Stimulated activated CD4-positive, alpha-beta T cell treated with anti-CD3 and anti-CD28 coated beads, Interleukin-12 subunit alpha, Interleukin-12 subunit beta, amount 100 ng/mL, for 48 hours (primary cell): ENCODE measurements at places on chromosomes 7 and 10.

DNA sequence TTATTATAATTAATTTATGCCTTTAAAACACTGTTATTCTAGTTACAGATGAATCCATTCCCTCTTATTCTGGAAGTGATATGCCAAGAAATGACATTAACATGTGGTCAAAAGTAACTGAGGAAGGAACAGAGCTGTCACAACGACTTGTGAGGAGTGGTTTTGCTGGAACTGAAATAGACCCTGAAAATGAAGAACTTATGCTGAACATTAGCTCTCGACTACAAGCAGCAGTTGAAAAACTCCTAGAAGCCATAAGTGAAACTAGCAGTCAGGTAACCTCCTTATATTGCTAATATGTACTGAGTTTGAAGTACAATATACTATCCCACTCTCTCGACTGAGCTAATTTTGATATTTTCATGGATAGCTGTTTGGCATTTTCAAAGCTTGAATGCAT, 81.6 kb downstream of the CYP51A1 start:
- DNase-seq: no peak

GRCh38 chr10:49187950-49188761, at the start of gene TMEM273:
TMEM273 (minus strand) TSS chr10:49188391; CDS start chr10:49188336, 55 bp downstream.
- no peak for DNase-seq

GRCh38 chr7:54944179-54944578, 74.6 kb upstream of the EGFR start:
- no peak for DNase-seq

GRCh38 chr10:97567891-97568290, 4.7 kb upstream of the ANKRD2 start:
- no peak for DNase-seq

DNA sequence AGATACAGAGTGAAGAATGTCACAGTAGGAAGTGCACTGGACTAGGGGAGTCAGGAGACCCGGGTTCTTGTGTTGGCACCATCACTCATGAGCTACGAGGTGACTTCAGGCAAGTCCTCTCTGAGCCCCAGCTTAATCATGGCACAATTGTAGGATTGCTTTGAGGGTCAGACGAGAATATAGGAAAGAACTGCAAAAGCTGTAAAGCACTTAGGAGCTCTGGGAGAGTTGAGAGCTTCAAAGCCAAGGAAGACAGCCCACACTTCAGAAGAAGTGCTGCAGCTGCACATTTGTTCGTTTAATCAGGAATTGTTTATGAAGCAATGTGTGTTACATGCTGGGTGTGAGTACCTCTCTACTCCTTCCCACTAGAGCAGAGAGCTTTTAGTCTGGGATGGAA, 4.4 kb downstream of the FBH1 start:
- DNase-seq: no peak

GRCh38 chr7:133623721-133624120, 370.8 kb downstream of the EXOC4 start:
- DNase-seq: no peak

- DNase-seq: no peak
These were observed 5.4 kb upstream of the ZFYVE27 start for GRCh38 chr10:97731346-97732051.

DNA sequence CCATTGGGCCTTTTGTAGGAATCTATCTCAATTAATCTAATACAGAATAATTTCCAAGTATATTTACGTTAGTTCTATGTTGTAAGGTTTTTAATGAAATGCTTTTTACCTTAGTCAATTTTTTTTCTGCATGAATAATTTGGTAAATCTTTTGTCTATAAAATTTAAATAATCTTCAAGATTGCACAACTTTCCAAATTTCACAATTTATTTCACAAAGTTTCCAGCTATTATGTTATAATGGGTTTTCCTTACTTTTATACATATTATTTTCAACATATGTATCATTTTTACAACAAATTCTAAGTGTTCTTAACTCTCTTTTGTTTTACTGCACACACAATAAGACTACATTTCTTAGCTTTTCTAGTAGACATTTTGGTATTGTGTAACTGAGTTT, 470.7 kb downstream of the ETV1 start:
- DNase-seq: no peak

- DNase-seq: no peak
These were observed 41.3 kb downstream of the CCDC6 start for GRCh38 chr10:59865101-59865500.

GRCh38 chr10:129965959-129966358, 1.9 kb upstream of the EBF3 start:
- DNase-seq: no peak

- DNase-seq: no peak
These were observed 27.7 kb upstream of the VAX1 start for GRCh38 chr10:117165538-117166417.

DNA sequence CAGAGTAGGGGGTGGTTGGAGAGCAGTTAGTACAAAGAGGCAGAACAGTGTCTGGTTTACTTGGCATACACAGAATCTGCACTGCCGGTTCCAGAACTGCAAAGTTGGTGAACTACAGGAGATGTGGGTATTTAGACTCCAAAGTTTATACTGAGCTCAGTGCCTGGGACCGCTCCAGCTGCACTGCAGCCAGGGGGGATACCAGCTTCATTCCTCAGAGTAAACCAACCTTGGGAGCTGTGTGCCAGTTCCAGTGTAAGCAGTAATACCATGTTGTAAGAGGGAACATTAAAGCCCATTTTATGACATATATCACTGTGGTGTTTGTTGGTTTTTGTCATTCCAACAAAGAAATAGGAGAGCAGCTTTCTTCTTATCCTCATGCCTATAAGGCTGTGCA, 23.4 kb downstream of the LOXL4 start:
- DNase-seq: no peak

DNA sequence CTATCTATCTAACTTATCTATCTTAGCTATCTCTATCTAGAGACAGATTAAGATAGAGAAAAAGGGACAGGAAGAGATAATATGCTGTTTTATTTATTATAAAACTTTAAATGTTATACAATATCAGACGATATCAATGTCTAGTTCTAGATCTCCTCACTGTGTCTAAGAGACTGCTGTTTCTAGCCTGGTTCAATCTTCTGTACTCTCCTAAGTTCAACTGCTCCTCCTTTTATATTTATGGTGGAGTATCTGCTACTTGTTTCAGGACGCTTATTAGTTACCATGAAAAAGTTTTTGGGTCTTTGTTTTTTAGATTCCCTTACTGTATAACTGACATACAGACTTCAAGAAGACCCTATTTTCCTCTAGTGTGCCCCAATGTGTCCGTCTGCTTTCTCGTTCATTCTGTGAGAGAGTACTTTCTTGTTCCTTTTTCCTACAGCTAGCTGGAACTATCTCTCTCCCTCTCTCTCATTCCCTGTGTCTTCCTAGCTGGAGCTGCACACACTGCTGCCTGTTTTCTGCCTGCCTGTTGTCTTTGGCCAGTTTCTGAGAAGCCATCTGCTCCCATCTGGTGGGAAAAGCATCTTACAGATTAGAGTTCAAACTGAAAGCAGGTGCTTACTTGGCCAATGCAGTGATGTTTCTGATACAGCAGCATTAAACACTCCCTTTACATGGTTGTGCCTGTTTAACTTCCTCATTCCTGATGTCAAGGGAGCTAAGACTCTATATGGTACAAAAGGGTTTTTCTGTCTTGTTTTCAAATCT, 49.4 kb upstream of the ARL4A start:
- no peak for DNase-seq

- no peak for DNase-seq
These were observed 6.9 kb downstream of the PPIF start for GRCh38 chr10:79354141-79354540.

- no peak for DNase-seq
These were observed 42.9 kb upstream of the PCBD1 start for GRCh38 chr10:70931168-70931815.

DNA sequence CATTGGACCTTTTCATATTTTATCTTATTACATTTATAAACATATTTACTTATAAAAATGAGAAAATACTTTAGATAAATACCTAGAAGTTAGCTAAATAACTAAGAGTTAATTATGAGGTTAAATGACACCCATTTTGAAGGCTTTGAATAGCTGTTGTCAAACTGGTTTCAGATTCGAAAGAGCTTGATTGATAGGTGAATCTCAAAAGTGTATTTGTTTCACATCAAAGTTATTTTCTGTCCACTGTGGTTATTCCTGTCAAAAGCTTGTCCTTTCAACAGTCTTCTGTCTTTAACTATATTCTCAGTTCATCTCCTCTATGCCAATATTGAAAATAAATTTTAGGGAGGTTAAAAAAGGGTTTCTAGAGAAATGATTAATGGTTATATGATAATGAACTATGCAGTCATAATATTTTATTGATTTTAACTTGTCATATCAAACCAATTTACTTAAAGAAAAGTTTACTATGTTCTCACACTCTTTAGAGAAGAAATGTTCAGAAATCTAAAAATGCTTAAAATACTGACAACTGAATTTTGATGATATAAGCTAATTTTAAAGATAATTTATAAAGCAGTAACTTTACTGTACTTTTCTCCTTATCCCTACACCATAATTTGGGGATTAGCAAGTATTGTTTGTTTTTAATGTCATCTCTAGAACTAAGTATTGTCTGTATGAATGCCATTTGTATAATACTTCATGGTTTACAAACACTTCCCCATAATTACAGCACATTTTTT, 72.0 kb upstream of the FOXP2 start:
- no peak for DNase-seq

DNA sequence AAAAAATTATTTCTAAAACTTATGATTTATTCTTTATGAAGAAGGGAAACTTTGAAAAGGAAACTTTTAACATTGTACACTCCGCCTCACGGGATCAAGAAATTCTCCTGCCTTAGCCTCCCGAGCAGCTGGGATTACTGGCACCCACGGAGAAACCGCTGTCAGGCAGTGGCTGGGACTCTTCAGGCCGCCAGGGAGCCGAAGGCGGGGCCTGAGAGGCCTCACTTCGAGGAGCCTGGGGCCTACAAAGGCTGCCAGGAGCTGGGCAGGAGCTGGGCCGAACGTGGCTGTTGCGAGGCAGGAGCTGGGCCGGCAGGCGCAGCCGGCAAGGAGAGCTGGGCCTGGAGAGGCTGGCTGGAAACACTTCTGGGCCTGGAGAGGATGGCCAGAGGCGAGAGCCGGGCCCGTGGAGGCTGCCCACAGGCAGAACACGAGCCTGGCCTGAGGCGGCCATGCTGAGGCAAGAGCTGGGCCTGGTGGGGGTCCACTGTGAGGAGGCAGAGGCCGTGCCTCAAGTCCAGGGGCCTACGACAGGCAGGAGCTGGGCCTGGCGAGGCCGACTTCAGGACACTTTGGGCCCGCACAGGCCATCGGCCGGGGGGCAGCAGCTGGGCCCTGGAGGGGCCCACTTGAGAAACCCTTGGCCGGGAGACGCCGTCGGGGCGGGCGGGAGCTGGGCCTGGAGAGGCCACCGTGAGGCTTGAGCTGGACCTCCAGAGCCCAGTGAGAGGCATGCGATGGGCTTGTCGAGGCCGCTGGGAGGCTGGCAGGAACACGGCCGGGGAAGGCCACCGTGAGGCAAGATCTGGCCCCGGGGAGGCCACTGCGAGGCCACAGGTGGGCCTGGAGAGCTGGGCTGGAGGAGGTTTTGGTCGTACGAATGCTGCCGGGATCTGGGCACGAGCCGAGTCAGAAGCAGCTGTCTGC, 23.7 kb downstream of the MDH2 start:
- DNase-seq: no peak
